T1000 (cell line): ENCODE measurements at places on chromosomes 4 and X.

DNA sequence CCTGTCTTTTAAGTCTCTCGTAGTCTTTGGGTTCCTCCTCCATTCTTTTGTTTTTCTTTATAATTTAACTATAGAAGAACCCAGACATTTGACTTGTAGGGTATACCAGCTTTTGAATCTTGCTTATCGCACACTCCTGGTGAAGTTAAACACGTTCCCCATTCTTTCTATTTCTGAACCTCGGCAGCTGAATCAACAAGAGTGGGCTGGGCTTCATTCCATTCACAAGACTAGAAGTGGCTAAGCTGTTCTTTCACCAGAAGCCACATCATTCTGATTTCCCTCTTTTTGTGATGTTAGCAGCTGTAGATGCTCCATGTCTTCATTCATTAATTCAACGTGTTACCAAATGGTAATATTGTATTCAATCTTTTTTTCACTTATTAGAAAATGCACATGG lies 167.9 kb downstream of the CORIN start:
- DNase-seq, result no peak

DNA sequence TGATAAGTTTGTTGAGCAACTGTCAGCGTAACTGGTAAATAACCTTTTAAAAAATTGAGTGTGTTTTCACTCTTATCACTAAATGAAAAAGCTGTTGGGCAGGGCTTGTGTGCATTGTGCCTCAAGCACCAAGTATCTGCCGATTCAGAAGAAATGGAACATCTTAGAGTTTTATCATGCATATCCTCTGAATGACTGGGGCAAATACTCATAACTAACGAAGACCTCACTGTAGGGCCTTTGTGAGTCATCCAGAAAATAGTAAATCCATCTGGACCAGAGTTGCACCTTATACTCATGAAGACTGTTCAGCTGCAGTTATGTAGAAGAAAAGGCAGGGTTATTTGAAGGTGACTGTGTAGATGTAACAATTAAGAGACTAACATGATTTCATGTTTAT lies 222.1 kb downstream of the CAMK2D start:
- DNase-seq, result peak; percentile 2

GRCh38 chr4:37453281-37453998 lies 208.9 kb downstream of the NWD2 start:
- DNase-seq, result peak; percentile 59

DNA sequence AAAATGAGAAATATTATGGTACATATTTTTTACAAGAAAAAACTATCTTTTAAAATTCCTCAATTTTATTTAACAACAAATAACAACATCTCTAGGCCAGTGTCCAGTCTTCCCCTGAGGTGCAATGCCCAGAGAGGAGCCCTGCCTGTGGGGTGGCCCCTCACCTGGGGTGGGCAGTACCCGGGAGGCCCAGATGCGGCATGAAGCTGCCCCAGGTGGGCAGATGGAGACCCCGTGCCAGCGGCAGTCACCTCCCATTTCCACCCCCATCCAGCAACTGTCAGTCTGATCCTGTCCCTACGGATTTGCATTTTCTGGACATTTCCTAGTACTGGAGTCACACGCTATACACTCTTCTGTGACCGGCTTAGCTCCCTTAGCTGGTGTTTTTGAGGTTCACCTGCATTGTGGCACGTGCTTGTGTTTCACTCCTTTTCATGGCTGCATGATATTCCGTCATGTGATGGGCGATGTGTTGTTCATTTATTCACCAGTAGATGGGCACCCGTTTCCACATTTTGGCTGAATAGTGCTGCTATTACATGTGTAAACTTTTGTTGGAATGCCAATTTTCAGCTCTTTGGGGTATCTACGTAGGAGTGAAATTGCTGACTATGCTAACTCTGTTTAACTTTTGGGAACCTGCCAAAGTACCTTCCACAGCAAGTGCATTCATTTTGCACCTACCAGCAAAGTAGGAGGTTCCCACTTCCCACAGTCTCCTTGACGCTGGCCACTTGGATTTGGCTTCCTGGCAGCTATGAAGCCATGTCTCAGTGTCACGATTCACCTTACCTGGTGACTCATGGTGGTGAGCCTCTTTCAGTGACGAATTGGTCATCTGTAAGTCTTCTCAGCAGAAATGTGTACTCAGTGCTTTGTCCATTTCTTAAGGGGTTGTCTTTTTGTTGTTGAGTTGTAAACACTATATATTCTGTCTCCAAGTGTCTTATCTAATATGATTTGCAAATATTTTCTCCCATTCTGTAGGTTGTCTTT lies 11.7 kb upstream of the MAEA start:
- DNase-seq, result no peak

DNA sequence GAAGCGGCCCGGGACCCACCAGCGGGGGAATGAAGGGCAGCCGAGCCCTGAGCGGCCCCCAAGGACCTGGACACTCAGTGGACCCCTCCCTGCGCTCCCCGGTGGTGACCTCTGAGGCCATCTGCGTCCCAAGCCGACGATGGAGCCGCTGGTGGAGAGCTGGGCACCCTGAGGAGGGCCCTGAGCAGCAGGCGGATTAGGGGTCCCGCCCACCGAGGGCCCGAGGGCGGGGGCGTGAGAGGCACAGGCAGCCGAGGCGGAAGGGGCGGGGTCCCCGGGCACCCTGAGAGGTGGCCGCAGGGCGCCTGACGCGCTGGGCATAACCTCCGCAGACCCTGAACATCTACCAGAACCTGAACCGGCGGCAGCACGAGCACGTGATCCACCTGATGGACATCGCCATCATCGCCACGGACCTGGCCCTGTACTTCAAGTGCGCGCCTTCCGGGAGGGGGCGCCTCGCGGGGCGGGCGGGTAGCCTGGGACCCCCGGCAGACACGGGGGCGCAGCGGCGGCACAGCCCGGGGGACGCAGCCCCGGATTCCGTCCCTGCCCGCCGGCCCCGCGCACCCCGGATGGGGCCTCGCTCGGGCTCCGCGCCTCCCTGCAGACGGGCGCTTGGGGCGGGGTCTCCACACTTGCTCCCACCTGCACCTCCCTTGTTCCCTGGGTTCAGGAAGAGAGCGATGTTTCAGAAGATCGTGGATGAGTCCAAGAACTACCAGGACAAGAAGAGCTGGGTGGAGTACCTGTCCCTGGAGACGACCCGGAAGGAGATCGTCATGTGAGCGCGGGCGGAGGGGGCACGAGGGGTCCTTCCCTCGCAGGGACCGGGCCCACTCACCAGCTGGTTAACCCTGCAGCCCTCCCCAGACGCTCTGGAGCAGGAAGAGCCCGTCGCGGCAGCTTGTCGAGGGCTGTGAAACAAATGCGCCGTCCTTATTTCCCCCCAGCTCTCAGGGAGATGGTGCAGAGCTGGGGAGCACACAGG lies 10.3 kb downstream of the ATP5ME start:
- DNase-seq, result no peak

DNA sequence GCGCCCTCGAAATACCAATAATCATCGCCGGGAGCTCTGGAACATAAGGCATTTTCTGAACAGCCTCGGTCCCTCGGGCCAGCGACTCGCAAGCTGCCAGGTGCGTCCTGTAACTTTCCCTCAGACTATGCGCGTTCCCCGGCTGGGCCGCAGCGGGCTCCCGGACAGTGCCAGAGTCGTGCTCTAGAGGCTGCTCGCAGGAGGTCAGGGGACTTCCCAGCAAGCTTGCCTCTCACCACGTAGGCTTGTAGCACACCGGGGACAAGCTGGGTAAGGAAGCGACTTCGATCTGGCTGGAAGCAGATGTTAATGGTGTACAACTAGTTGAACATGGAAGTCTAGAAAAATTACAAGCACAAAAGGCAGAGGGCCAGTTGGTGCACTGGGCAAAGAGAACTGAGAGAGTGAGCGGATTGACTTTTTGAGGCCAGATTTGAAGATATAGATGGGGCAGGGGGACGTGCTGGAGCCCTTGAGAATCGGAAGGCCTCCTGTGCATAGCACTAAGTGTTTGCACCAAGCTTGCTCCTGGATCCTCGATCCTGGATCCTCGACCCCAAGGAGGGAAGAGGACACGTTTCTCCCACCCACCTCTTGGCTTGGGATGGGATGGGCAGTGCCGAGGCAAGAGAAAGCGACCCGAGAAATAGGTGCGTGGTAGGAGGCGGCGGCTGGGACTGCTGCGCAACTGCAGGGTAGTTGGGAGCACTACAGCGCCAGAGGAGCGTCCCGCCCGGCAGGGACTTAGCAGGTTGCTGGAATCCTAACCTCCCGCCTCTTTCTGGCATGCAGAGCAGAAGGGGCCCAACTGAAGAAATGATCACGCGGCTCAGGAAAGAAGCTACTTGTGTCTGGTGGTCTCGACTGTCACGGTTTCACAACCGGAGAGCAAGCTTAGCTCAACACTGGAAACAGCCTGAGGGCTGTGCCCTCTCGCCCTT lies 19.9 kb upstream of the ZIC3 start:
- DNase-seq, result no peak

DNA sequence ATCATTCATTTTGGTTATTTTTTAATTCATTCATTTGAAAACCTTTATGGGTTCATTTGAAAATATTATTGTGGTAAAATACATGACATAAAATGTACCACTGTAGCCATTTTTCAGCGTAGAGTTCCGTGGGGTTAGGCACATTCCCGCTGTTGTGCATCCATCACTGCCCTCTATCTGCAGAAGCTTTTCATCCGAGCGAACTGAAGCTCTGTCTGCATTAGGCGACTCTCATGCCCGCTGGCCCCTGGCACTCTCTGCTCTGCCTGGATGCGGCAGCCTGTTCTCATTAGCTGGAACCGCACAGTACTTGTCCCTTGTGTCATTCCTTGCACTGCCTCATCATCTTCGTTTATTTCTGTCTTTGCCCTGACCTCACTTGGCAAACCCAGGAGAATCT lies 17.5 kb downstream of the CFAP99 start:
- no peak for DNase-seq

GRCh38 chr4:120331486-120332370 lies 265.1 kb upstream of the MAD2L1 start:
- DNase-seq, result no peak

DNA sequence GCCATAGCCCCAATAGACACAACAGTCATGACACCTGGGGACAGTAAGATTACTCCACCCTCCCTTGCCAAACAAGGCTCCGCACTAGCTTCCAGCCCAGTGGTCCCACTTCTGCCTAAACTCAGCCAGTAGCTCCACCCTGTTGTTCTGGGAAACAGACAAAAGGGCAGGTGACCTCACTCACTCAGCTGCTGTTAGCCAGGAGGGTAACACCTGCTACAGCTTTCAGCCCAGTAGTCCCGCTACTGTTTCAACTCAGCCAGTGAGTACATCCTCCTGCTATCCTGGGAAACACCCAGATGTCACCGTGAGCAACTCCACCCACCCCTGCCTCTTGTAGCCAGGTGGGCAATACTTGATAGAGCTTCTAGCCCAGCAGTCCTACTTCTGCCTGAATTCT lies 162.7 kb upstream of the CPXCR1 start:
- DNase-seq, result no peak

- DNase-seq, result no peak
Observed at GRCh38 chr4:77050962-77051361, 24.8 kb downstream of the CCNI start.

GRCh38 chr4:168803732-168804131 lies 206.3 kb downstream of the CBR4 start:
- no peak for DNase-seq

GRCh38 chrX:49042581-49043219 lies 457 bp downstream of the TFE3 start:
- DNase-seq, result no peak

DNA sequence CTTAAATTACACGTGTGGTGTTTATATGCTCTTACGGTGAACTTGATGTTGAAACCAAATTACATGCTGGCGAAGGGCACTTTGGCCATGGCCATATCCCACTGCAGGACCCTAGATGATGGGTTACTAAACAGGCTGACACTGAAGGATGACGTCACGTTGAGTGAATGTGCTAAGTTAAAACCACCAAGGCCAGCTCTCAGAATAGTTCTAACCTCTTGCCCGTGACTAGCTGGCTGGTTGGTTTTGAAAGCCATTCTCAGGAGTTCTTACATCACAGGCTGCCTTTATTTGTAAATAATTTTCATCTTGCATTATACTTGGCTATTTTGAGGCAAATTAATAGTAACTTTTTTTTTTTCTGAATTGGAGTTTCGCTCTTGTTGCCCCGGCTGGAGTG lies 41.3 kb upstream of the PHEX start:
- DNase-seq, result no peak

GRCh38 chr4:15476396-15476795 lies 6.7 kb downstream of the CC2D2A start:
- DNase-seq, result no peak

DNA sequence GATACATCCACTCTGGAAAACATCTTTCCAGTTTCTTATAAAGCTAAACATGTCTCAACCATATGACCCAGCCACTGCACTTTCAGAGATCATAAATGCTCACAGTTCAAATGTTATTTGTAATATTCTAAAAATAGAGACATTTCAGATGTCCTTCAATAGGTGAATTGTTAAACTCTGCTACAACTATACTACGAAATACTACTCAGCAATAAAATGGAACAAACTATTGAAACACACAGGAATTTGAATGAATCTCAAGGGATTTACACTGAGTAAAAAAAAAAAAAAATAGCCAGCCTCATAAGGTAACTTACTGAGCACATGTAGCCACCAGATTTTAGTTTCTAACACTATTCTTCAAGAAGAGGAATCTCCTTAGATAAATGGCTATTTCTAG lies 253.9 kb downstream of the PCDH18 start:
- DNase-seq, result no peak

GRCh38 chrX:114097866-114098265 lies 486.0 kb upstream of the HTR2C start:
- no peak for DNase-seq
